ENCODE measurements at places on chromosomes 3 and 15.
A peak's percentile ranks its signal among the peaks of the same experiment; 100 is the strongest.

GRCh38 chr15:34656005-34656796, 72.8 kb upstream of the GOLGA8B start:
- DNase-seq, result no peak

DNA sequence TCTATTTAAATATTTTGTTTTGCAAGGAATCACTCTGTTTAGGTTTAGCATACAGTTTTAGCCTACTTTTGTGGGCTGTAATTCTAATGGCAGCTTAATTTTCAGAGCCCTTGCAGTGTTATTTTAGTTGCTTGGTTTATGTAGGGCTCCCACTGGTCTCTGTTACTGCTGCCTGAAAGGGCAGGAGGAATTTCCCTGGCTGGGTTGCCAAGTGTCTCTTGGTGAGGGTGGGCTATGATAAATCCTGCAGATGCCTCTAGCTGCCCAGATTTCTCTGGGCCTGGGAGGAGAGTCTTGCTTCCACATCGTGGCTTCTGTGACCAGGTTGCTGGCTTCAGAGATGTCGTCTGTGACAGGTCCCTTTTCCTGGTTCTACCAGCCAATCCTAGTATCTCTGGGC, 36.2 kb downstream of the ILDR1 start:
- DNase-seq, result no peak

GRCh38 chr3:106714400-106714799, 662.8 kb upstream of the CCDC54 start:
- DNase-seq, result no peak

GRCh38 chr15:64776402-64776786, 1.0 kb upstream of the RBPMS2 start:
- no peak for DNase-seq

- no peak for DNase-seq
Measured at GRCh38 chr3:26579116-26579515, 43.5 kb upstream of the LRRC3B start.

DNA sequence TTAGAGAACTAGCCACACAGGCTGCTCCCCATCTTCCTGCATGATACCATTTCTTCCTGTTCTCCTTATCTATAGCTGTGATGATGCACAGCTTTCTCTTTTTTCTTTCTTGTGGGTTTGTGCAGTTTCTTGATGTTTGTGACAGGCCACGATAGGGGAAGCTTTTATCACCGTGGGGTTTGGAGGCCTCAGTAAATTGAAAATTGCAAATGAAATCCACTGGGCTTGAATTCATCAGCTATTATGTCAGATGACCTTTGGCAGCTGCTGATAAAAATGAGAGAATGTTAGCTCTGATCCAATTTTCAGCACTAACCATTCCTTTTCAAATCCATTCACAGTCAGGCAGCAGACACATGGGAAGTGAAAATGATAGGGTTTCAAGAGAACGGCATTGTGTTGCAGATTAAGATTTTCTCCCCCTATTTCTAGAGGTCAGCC, 176.9 kb upstream of the SOX2 start:
- no peak for DNase-seq

- DNase-seq, result no peak
Measured at GRCh38 chr3:108022256-108023150, 68.3 kb downstream of the CD47 start.

GRCh38 chr3:145967043-145967442, 193.9 kb downstream of the PLOD2 start:
- no peak for DNase-seq

GRCh38 chr3:54347060-54347459, 224.7 kb downstream of the CACNA2D3 start:
- DNase-seq, result no peak

GRCh38 chr3:184716622-184717398, 4.9 kb upstream of the MAGEF1 start:
- no peak for DNase-seq

DNA sequence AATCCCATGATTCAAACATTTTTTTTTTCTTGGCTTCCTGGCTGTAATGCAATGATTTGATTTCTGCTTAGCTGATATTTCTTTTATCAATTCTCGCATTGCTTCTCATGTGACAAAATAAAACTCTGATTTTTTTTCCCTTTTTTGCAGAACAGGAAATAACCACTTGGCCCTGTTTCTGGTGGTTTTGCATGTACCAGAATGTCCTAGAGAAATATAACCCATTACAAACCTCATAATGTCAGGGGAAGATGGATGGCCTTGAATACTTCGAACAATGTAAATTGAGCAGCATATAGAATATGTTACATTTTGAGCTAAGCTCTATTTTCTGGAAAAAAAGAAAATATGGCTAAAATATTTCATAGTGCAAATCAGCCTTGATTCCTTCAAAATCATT, 275.6 kb downstream of the RAP2B start:
- no peak for DNase-seq

- peak; percentile 27 for DNase-seq
Measured at GRCh38 chr3:109023656-109024254, 70.1 kb upstream of the GUCA1C start.

GRCh38 chr3:28326458-28326926, 22.0 kb upstream of the ZCWPW2 start:
- no peak for DNase-seq

- DNase-seq, result no peak
Measured at GRCh38 chr3:179853176-179853575, 183.6 kb downstream of the PEX5L start.

DNA sequence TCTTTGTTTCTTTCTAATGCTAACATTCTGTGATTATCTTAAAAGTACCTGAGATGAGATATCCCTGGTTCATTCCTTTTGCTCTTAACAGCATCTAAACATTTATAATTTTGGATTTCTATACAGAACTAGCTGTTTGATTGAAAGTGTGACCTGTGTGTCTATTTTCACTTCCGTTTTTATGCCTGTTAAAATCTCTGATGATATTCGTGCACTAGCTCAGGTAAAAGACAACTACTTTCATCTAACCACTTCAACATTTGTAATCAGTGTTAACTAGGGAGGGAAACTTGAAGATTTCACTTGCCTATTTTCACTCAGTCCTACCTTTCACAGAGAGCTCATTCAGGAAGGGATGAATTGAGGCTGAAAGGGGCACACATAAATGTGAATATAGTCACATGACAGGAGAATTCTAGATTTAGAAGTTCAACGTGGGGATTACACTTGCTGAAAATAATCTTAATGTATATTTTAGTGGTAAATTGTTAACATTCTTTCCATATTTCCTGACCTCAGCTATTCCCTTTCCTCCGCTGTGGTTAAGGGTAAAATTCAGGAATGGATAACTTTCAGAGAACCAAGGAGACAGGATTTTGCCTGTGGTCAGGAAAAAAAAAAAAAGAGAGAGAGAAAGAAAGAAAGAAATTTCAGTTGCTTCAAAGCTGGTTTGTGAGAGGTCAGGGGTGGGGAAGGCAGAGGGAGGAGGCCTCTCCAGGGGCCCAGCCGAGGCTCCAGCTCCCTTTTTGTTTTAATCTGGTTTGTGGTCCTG, 159.8 kb upstream of the TSC22D2 start:
- DNase-seq, result no peak

GRCh38 chr15:62534996-62535395, 369.9 kb upstream of the C2CD4B start:
- no peak for DNase-seq

DNA sequence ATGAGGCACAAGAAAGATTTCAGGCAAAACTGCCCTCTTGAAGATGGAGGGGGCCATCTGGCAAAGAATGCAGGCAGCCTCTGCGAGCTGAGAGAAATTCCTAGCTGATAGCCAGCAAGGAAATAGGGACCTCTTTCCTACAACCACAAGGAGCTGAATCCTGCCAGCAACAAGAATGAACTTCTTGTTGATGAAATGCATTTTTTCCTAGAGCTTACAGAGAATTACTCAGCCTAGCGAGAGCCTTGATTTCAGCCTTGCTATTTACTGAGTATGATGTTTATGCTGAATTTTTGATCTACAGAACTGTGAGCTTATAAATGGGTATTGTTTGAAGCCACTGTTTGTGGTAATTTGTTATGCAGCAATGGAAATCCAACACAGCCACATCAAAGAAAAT, 148.5 kb upstream of the NAALADL2 start:
- DNase-seq, result no peak

DNA sequence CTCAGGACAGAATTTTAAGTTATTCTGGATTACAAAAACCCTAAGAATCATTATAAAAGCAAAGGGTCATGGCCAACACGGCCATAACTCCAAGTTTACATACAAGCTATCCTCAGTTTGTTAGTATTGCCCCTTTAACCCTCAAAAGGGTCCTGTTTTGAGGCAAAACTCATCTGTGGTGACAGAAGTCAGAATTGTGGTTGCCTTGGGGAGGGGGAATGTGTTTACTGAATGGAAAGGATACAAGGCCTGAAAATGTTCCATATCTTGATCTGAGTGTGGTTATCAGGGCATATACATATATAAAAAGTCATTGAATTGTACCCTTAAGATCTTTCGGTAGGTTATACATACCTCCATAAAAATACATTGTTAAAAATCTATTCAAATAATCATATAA, 2.1 kb downstream of the SFMBT1 start:
- no peak for DNase-seq

DNA sequence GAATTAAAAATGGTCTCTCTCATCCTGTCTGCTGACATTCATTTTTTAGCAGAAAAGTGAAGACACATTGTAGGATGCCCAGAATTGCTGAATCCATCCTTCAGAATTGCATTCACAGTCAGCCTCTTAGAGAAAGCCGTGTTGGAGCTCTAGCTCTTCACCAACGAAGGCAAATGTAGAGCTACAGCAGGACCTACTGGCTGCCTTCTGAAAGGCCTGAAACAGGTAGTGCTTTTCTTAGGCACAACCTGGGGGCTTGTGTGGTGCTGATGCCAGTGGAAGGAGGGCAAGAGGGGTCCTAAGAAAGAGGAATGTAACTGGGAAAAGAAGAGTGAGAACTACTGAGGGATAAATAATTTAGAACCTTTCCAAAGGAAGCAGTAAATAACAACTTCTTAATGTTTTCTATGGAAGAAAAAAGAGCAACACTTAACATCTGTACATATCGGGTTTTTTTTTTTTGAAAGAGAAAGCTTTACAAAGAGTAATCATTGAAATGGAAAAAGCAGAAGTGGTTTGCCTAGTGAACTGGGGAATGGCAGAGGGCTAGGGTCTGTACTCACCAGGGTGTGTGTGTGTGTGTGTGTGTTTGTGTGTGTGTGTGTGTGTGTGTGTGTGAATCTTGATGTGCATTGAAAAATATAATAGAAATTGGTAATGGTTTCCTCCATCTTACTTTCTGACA, 297.8 kb downstream of the SATB1 start:
- DNase-seq, result no peak

- DNase-seq, result no peak
Measured at GRCh38 chr15:86620641-86621349, 541.1 kb downstream of the AGBL1 start.

- DNase-seq, result no peak
Measured at GRCh38 chr15:62121273-62122015, 43.6 kb downstream of the C2CD4B start.

GRCh38 chr3:52121464-52121805, 32.8 kb downstream of the POC1A start:
- no peak for DNase-seq

GRCh38 chr3:191105418-191105817, 93.6 kb upstream of the OSTN start:
- no peak for DNase-seq
